ENCODE measurements at places on chromosomes 5 and 9. TPM values are rescaled to one million over a fixed set of nuclear protein-coding genes. Genes with fewer than 3 reads are reported as not detected.

Gene FAXDC2
- 79.0 TPM for total RNA-seq

Gene GABRA1
- total RNA-seq: not detected

Gene C5orf52
- total RNA-seq: not detected

Gene GALNT12
- total RNA-seq: 28.3 TPM

Gene TIMD4
- total RNA-seq: not detected

- H3K4me3 ChIP-seq: no peak overlapping the region
- no peaks in the 10 kb centered on the region for H3K36me3 ChIP-seq
- no peak for DNase-seq
- H3K4me1 ChIP-seq: no peaks in the 10 kb centered on the region
Measured at GRCh38 chr5:14721990-14722656, 57.6 kb downstream of the OTULIN start.

DNA sequence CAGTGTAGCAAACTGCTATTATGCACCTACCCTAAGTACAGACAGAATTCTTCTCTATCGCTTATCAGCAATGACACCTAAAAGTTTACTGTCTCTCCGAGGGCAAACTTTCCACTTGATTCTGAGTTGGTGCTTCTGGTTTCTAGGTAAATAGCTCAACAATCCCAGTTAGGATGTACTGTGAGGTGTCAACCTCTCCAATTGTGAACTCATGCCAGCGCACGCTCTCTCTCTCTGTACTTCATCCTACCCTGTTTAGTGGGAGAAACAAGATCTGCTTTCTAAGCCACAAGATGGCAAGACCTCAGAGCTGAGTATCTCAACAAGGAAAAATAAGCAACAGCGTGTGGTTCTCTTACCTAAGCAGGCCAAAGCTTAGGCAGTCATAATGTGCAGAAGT lies 335.3 kb downstream of the SLIT3 start:
- DNase-seq: no peak
- H3K27me3 ChIP-seq: no peaks in the 10 kb centered on the region
- no peaks in the 10 kb centered on the region for H3K4me1 ChIP-seq
- no peak overlapping the region for H3K27ac ChIP-seq
- H3K36me3 ChIP-seq: no peaks in the 10 kb centered on the region
- no peak overlapping the region for H3K4me3 ChIP-seq

DNA sequence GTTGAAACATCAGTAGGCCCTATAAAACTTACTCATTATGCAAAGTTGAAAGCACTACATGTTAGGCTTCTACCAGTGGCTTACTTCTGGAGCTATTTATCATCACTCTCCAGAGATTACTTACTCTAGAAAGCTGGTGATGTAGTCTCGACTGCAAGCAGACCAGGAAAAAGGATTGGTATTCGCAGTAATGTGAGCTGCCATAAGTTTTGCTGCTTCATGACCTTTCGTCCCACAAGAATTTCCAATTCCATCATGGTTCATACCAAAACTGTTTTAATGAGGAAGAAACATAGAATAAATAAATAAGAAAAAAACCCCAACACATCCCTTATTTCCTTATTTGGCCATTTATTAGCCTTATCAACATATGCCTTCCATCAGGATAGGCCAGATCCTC lies 181.9 kb downstream of the ADAMTS6 start:
- H3K36me3 ChIP-seq: no peaks in the 10 kb centered on the region
- H3K27me3 ChIP-seq: no peaks in the 10 kb centered on the region
- no peak overlapping the region for H3K4me3 ChIP-seq
- no peaks in the 10 kb centered on the region for H3K4me1 ChIP-seq
- no peak for DNase-seq

DNA sequence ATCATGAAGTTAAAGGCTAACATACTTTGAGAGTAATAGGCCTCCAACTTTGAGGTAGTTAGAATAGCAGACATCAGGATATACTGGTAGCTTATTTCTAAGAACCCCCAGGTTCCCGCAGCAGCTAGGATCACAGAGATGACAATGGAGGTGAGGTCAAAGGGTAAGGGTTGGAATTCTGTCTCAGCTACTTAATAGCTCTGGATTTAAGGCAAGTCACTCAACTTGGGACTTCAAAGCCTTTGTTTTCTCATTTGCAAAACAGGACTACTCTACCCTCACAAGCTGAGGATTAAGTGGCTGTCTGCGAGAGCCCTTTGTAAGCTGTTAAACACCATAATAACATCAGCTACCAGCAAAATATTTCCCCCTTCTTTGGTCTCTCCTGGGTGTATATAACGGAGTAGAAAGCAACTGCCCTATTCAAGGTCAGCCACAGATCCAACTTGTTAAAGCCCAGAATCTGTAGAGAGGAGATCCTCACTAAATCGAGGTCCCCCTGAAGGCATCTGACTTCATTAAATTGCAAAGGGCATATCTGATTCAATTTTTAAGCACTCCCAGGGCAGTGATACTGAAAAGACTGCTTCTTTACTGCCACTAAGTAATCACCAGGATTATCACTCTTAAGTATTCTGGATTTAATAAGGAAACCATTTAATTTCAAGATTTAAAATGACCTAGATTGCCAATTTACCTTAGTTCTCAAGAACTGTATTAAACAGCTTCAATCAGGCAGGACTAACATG lies 104.7 kb downstream of the DCP2 start:
- peaks cover 12% of the 10 kb centered on the region for H3K36me3 ChIP-seq
- H3K4me1 ChIP-seq: no peaks in the 10 kb centered on the region
- DNase-seq: no peak
- no peaks in the 10 kb centered on the region for H3K27me3 ChIP-seq
- H3K27ac ChIP-seq: no peak overlapping the region

DNA sequence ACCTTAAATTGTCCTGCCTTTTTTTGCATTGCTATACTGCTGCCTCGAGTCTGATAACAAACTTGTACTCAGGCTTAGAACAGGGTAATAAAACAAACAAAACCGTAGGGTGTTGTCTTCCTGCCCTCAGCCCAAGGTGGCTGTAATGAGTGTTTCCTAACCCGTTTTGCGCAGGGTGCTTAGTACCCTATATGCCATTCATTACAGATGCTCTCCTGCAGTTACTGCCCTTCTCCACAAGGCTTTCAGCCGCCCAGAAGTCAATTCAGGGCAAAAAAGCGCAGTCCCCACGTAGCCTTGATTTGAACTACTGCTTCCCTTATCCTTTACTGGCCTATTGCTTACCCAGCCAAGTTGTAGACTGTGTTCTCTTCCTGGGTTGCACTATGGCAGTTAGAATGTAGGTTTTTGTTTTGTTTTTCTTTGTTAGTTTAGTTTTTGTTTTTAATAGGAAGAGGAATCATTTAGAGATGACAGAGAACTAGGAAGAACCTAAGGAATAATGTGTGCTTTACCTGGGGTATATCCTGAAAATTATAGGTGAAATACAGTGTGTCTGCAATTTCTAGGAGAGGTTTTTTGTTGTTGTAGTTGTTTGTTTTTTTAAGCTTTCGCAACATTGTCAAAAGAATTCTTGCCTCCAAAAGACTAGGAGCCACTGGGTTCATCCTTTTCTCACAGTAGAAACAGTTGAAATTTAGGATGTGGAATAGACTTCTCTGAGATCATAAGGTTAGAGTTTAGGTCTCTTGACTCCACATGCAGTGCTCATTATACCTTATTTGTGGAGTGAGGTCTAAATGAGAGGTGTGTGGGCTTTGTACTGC lies 1.3 kb downstream of the HMGXB3 start:
- peaks cover 27% of the 10 kb centered on the region for H3K36me3 ChIP-seq
- peaks cover 28% of the 10 kb centered on the region for H3K4me1 ChIP-seq
- H3K4me3 ChIP-seq: peak overlapping the region; percentile 84
- no peaks in the 10 kb centered on the region for H3K27me3 ChIP-seq
- no peak for DNase-seq

DNA sequence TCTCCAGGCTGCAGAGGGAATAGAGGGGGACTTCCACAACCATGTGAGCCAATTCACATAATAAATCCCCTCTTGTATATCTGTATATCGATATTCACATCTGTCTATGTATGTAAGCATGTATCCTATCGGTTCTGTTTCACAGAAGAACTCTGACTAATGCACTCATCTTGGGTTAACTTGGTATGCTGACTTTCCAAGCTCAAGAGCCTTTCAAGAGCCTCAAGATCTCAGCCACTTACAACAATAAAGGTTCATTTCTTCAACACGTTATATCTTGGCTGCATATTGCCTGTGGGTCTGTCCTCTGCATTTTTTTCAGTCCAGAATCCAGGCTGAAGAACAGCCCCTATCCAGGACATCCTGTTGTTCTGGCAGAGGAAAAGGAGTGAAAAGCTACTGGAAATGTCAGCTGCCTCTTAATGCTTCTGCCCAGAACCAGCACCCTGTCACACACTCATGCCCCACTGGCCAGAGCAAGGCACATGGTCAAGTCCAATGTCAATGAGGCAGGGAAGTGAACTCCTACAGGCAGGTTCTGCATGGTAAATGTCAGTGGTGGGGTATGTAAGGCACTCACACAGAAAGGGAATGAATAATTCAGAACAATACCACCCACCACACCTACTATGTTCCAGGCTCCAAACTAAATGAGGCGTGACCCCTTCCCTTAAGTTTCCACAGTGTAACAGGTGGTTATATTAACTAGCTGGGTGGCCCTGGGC lies 91.6 kb upstream of the ICE1 start:
- no peaks in the 10 kb centered on the region for H3K27me3 ChIP-seq
- H3K27ac ChIP-seq: no peak overlapping the region
- no peak for DNase-seq
- no peaks in the 10 kb centered on the region for H3K36me3 ChIP-seq
- H3K4me1 ChIP-seq: no peaks in the 10 kb centered on the region

- no peak overlapping the region for H3K4me3 ChIP-seq
- no peak overlapping the region for H3K27ac ChIP-seq
- no peak for DNase-seq
- no peaks in the 10 kb centered on the region for H3K27me3 ChIP-seq
Measured at GRCh38 chr9:108134486-108135128, 645.0 kb upstream of the KLF4 start.

GRCh38 chr5:14153932-14154731 lies 11.0 kb downstream of the TRIO start:
- peak overlapping the region; percentile 71 for H3K27ac ChIP-seq
- peaks cover 49% of the 10 kb centered on the region for H3K4me1 ChIP-seq
- DNase-seq: peak; percentile 75

- no peak for DNase-seq
- H3K4me1 ChIP-seq: no peaks in the 10 kb centered on the region
- H3K27ac ChIP-seq: peak overlapping the region; percentile 11
- H3K36me3 ChIP-seq: no peaks in the 10 kb centered on the region
- H3K4me3 ChIP-seq: no peak overlapping the region
Measured at GRCh38 chr9:130186839-130187522, 14.8 kb downstream of the NCS1 start.

DNA sequence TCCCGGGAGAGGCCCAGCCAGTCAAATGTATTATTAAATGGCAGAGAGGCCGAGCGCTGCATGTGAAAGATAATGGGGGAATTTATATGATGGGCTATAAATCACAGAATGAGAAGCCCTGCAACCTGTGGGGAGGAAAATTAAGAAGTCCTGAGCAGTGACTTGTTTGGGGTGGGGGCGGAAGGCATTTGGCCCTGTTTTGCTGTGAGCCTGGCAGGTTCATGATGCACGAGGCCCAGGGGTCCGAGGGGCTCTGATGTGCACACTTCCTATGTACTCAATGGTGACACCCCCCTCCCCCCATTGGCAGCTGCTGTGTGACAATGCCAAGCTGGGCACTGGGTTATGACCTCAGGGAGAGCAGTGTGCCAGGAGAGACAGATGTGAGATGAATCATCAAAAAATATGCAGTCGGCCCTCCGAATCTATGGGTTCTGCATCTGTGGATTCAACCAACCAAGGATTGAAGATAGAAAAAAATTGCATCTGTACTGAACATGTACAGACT lies 13.7 kb upstream of the DAB2IP start:
- H3K27me3 ChIP-seq: no peaks in the 10 kb centered on the region
- DNase-seq: no peak
- H3K4me3 ChIP-seq: no peak overlapping the region
- H3K4me1 ChIP-seq: peaks cover 24% of the 10 kb centered on the region
- no peaks in the 10 kb centered on the region for H3K36me3 ChIP-seq
- no peak overlapping the region for H3K27ac ChIP-seq

DNA sequence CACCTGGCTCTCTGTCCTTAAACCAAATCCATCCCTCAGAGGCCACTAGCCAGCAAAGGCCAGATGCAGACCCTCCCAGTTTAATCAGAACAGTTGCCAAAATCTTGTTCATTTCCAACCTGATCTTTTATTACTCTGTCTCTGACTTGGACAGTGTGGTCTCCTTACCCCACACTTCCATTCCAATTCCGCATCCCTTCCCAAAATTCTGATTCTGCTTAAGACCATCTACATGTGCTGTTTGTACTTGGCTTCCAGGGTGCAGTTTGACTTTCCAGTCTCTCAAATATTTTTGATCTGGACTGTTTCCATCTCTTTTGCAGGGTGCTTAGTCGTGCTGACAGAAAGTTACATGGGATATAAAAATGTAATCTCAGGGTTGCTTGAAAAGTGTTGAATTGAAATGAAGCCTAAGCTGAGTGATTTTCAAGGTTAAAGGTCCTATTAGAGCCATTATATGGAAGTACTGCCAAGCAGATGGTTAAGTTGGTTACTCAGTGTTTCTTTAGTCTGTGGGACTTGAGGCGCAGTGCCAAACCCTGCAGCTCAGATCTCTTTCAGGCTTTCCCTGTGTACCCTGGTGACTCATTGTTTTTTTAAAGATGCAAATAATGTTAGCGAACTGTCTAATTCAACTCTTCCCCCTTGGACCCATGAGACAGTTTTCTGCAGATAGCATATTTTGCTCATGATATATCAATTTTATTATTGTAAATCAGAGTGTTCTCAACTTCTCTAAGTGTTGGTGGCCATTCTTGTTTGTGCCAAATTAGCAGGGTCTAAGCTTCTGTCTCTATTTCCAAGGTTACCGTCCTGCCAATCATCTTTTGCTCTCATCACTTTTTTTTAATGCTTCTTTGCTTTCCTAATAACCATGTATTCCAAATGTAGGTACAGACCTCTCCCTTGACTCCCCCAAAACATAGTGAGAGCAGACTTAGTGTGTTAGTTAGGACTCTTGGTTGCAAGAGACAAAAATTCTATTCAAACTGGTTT lies 18.2 kb upstream of the DCP2 start:
- no peaks in the 10 kb centered on the region for H3K36me3 ChIP-seq
- no peaks in the 10 kb centered on the region for H3K27me3 ChIP-seq
- no peak overlapping the region for H3K27ac ChIP-seq
- peak; percentile 75 for DNase-seq

DNA sequence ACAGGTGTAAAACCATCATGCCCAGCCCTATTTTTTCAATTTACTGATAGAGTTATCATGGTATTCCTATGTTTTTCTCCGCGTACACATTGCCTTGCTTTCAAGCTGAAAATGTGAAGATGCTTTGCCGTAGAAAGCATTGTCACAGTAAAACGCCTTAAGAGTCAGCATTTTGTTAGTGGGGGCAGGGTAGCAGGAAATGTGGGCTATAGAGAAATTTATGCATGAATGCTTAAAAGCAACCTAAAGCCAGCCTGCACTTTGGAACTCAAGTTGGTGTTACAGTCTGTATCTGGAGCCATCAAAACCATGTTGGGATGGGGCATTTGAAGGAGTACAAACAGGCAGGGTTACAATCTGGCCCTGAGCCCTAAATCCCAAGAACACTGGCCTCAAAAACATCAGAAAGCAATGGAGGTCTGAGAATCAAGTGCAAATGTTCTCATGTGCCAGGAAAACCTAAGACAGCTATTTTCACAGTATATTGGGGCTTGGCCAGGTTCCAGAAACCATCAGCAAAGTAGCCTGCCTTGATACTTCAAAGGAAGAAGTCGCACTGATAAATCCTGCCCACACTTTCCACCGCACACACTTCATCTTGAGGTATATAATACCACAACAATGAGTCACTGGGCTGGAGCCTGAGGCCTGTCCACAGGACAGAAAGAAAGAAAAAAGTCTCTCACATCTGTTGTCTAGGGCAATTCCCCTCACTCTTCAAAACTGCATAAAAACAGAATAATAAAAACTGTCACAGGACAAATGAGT lies 313.8 kb downstream of the ENC1 start:
- no peaks in the 10 kb centered on the region for H3K36me3 ChIP-seq
- DNase-seq: no peak
- no peak overlapping the region for H3K27ac ChIP-seq
- no peaks in the 10 kb centered on the region for H3K4me1 ChIP-seq

Data from upper lobe of right lung (tissue), 1 donor.